ENCODE measurements at places on chromosomes 6 and 20.

GRCh38 chr20:38764567-38765318 is 16.5 kb downstream of the ACTR5 start:
- peak; percentile 91 for DNase-seq

- DNase-seq: no peak
Observed at GRCh38 chr6:115832186-115832585, 228.5 kb downstream of the FRK start.

DNA sequence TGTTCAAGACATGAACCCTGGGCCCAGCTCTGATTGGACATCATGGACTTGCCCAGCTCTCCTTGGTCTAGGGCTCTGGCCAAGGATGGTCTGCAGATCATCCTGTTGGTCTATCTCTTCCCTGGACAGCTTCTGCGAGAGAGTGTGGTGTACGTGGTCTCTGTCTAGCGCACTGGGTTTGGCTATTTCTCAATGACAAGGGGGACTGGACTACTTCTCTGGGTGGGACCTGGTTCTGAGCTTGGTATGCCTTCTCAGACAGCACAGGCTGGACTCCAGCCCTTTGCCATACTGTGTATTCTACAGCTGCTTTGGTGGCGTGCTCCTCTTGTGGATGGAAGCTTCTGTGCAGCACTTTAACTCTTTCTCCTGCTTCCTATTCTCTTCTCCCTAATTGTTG is 8.5 kb upstream of the RAET1E start:
- DNase-seq: no peak

GRCh38 chr6:4973982-4974745 is 29.7 kb downstream of the RPP40 start:
- DNase-seq: no peak
